ENCODE measurements at places on chromosomes 1 and 21.

DNA sequence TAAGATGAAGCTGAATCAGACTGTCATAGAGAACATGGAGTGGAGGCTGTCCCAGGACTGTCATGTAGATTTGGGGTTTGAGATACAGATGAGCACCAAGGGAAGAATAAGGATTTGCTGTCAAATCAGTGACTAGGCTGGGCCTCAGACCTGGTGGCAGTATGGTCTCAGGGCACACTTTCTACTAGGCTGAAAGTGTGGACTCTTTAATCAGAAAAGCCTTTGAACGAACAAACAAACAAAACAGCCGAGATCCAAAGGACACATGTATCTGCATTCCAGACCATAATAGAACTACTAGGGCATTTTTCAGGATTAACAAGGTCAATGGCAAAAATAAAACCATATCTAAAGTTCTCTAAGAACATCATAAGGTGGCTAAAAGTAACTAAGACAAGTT, 2.9 kb downstream of the OR10J1 start:
- DNase-seq: no peak

GRCh38 chr1:6912518-6912917, 127.3 kb downstream of the CAMTA1 start:
- DNase-seq: no peak

DNA sequence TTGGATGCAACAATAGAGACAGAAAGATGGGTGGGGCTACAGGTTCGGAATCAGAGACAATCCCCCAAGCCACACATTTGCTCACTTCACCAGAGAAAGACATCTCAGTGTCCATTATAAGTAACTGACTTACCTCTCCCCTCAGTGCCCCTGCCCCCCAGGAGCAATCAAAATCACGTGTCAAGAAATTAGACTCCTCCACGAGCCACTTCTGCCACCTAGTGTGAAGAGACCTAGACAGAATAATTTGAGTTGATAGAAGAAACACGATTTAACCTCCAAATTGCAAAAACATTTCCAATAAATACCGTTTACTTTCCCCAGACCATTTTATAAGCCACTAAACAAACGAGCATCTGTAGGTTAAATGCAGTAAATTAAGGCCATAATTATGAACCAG, 123.2 kb downstream of the SLC30A10 start:
- DNase-seq: no peak

DNA sequence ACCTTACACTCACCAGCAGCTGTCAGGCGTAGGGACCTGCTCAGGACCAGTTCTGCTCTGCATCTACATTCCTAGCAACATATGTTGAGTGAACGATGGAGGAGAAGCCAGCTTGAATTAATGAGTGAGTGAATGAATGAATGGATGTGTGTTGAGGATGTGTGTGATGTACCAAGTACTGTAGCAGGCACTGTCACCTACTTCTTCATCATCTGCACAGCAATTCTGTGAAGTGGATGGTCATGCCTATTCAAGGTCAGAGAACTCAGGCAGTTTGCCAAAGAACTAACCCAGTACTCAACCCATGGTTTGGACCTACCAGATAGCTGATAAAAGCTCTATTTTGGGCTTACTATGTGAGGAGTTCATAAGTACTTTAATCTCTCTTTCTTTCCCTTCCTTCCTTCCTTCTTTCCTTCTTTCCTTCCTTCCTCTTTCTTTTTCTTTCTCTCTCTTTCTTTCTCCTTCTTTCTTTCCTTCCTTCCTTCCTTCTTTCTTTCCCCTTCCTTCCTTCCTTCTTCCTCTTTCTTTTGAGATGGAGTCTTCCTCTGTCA, 56.9 kb downstream of the ATP1A1 start:
- no peak for DNase-seq

GRCh38 chr1:158793604-158794003, 12.6 kb upstream of the OR6N2 start:
- no peak for DNase-seq

GRCh38 chr1:58884706-58885661, 101.1 kb upstream of the JUN start:
- DNase-seq: no peak

Measured in cerebellar nuclear complex (tissue), 1 donor.